ENCODE measurements at places on chromosomes 12 and 14. TPM values are rescaled to one million over a fixed set of nuclear protein-coding genes. Genes with fewer than 3 reads are reported as not detected.

GRCh38 chr14:65840118-65840751 lies 427.7 kb downstream of the FUT8 start:
- no peak for DNase-seq

GRCh38 chr12:2057041-2057794 lies 4.4 kb downstream of the CACNA1C start:
- DNase-seq: no peak

- no peak for DNase-seq
These were observed 22.3 kb downstream of the SNW1 start for GRCh38 chr14:77738559-77739250.

- DNase-seq: no peak
These were observed 140.3 kb upstream of the AEBP2 start for GRCh38 chr12:19298836-19299605.

GRCh38 chr12:72295744-72296143 lies 23.6 kb downstream of the TRHDE start:
- DNase-seq: no peak

- DNase-seq: no peak
These were observed 305.7 kb upstream of the FLRT2 start for GRCh38 chr14:85224241-85224640.

- DNase-seq: no peak
These were observed 32.3 kb downstream of the USP44 start for GRCh38 chr12:95518944-95519343.

DNA sequence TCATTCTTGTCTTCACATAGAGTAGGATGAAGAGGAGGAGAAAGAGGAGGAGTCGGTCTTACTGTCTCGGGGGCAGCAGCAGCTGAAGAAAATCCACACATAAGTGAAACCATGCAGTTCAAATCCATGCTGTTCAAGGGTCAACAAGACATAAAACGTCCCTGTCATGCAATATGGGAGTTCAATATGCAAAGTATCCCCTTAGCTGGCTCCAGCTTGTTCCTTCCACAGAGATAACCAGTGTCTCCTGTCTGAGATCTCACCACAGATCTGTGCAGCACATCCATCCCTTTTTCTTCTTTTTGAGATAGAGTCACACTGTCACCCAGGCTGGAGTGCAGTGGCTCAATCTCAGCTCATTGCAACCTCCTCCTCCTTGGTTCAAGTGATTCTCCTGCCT lies 357.5 kb downstream of the GALC start:
- DNase-seq: no peak

GRCh38 chr14:48693793-48694192 lies 892.4 kb downstream of the RPS29 start:
- DNase-seq: no peak

TRHDE gene
- 0.87 TPM for total RNA-seq

PLEKHD1 gene
- total RNA-seq: 0.08 TPM

GDF3 gene
- total RNA-seq: not detected
